ENCODE measurements at places on chromosomes 5 and 9.

DNA sequence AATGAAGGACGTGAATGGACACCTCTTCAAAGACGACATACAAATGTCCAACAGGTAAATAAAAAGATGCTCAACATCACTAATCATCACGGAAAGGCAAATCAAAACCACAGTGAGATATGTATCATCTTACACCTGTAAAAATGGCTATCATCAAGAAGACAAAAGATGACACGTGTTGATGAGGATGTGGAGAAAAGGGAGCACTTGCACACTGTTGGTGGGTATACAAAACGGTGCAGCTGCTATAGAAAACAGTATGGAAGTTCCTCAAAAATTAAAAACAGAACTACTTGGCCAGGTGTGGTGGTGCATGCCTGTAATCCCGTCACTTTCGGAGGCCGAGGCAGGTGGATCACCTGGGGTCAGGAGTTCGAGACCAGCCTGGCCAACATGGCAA lies 47.9 kb downstream of the STK10 start:
- DNase-seq: no peak

GRCh38 chr9:3285365-3286161 lies 240.2 kb downstream of the RFX3 start:
- no peak for DNase-seq

GRCh38 chr9:69324549-69325401 lies at the start of gene ENTREP1:
Gene ENTREP1 (plus strand): TSS chr9:69325215. CDS start chr9:69325310, 95 bp downstream.
- DNase-seq: peak; percentile 77

GRCh38 chr5:154316223-154316935 lies 125.8 kb downstream of the GALNT10 start:
- DNase-seq: no peak

- no peak for DNase-seq
Measured at GRCh38 chr5:178389796-178390195, 157.2 kb upstream of the PHYKPL start.

DNA sequence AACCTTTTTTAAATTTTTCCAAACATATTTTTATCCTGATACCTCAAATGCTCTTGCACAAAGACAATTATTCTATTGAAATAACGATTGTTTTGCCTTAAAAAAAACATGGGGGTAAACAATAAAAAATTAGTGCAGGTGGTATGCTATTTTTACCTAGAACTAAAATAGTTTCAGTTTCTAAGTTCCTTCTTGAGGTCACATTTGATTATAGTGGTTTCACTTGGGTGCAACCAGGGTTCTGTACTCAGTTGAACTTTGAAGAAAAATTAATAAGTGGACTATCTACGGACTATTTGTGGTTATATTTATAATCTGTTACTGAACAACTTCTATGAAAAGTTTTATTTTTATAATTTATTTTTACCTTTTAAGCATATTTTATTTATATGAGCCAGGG lies 387.1 kb upstream of the IZUMO3 start:
- no peak for DNase-seq

GRCh38 chr9:81825846-81826516 lies 102.2 kb upstream of the SPATA31D4 start:
- no peak for DNase-seq

GRCh38 chr9:133687856-133688761 lies 50.0 kb downstream of the SARDH start:
- no peak for DNase-seq

DNA sequence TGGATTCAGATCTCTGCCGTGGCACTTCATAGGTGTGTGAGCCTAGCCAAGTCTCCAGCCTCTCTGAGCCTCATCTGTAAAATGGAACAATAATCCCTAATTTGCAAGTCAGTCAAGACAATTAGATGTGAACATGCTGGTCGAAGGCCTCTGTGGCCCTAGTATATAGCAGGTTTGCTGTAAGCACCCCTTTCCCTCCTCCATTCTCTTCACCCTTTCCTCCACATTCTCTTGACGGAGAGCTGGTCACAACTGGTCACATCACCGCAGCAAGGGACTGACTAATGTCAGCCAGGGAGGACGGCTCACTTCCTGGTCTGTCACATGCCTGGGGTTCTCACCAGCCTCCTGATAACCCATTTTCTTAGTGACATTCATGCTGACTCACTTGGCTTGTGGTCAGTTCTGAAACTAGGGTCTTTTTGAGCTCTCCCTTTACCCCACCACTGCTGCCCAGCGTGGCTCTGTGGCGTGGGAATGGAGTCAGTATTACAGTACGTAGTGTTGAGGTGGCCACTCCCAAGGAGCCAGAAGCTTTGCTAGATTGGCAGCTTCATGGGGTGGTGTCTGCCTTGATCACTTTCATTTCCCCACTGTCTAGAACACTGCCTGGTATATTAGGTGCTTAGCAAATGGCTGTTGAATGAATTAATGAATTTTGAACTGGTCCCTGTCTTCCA lies 47.8 kb downstream of the ERGIC1 start:
- DNase-seq: no peak

- no peak for DNase-seq
Measured at GRCh38 chr5:41763081-41763480, 107.1 kb downstream of the OXCT1 start.

GRCh38 chr5:42612750-42613366 lies 143.8 kb upstream of the CCDC152 start:
- no peak for DNase-seq
